ENCODE measurements at places on chromosomes 5 and 9. TPM values are rescaled to one million over a fixed set of nuclear protein-coding genes. Genes with fewer than 3 reads are reported as not detected.

- no peak overlapping the region for H3K4me3 ChIP-seq
- H3K27ac ChIP-seq, result no peak overlapping the region
- DNase-seq, result peak; percentile 81
These were observed 40.2 kb upstream of the TRIM32 start for GRCh38 chr9:116646661-116647514.

GRCh38 chr9:36961561-36962325, 72.3 kb downstream of the PAX5 start:
- no peaks in the 10 kb centered on the region for H3K27me3 ChIP-seq
- H3K36me3 ChIP-seq, result no peaks in the 10 kb centered on the region
- no peaks in the 10 kb centered on the region for H3K4me1 ChIP-seq
- H3K4me3 ChIP-seq, result no peak overlapping the region
- DNase-seq, result no peak

DNA sequence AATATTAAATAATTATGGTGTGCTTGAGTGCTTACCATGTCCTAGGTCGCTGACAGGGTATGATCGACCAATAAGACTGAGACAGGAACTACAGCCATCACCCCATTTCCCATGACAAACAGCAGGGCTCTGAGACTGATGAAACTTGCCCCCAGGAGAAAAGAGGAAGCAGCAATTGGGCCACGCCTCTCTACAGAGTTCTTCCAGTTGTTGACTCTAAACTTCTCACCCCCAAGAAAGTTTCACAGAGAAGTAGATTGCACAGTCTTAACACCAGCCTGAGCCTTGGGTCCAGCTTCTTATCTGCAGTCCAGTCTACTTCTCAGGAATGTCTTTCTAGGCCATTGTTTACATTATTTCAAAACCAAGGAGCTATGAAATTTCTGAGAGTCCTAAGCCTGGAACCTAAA, 182.2 kb upstream of the ANKRD55 start:
- no peaks in the 10 kb centered on the region for H3K36me3 ChIP-seq
- H3K27ac ChIP-seq, result no peak overlapping the region
- no peak overlapping the region for H3K4me3 ChIP-seq
- peaks cover 28% of the 10 kb centered on the region for H3K4me1 ChIP-seq

- H3K27ac ChIP-seq, result no peak overlapping the region
- no peaks in the 10 kb centered on the region for H3K36me3 ChIP-seq
- no peaks in the 10 kb centered on the region for H3K27me3 ChIP-seq
- H3K4me1 ChIP-seq, result no peaks in the 10 kb centered on the region
- H3K4me3 ChIP-seq, result no peak overlapping the region
- no peak for DNase-seq
These were observed 265.5 kb downstream of the NDUFS4 start for GRCh38 chr5:53825926-53826325.

DNA sequence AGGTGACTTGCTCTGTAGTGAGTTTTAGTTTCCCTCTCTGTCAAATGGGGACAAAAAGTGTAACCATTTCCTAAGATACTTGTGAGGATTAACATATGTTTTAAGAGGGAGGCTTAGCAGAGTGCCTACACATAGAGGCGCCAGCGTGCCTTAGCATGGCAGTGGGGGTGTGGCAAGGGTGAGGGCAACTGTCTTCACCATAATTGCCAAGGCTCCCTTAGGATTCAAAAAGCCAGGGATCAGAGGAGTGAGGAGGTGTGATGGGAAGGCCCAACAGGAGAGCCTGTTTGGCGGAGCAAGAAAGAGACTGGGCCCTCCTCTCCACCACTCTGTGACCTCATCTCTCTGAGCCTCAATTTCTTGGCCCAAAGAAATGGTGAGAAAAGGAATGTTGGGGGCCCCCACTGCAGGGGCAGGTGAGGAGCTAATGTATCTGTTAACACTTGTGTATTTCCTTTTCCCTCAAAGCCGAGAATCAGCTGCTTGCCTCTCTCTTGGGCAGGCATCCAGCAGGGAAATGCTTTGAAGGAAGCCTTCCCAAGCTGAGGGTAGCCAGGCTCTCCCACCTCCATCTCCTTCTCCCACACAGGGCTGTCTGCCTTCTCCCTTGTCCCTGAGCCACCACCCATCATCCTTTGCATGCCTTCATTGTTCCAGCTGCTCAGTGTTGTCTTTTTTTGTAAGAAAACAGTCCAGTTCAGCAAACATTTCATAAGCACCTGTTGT, 76.0 kb downstream of the DAB2IP start:
- H3K27ac ChIP-seq, result no peak overlapping the region
- no peaks in the 10 kb centered on the region for H3K36me3 ChIP-seq
- H3K4me3 ChIP-seq, result no peak overlapping the region
- no peak for DNase-seq
- no peaks in the 10 kb centered on the region for H3K27me3 ChIP-seq
- H3K4me1 ChIP-seq, result no peaks in the 10 kb centered on the region

DNA sequence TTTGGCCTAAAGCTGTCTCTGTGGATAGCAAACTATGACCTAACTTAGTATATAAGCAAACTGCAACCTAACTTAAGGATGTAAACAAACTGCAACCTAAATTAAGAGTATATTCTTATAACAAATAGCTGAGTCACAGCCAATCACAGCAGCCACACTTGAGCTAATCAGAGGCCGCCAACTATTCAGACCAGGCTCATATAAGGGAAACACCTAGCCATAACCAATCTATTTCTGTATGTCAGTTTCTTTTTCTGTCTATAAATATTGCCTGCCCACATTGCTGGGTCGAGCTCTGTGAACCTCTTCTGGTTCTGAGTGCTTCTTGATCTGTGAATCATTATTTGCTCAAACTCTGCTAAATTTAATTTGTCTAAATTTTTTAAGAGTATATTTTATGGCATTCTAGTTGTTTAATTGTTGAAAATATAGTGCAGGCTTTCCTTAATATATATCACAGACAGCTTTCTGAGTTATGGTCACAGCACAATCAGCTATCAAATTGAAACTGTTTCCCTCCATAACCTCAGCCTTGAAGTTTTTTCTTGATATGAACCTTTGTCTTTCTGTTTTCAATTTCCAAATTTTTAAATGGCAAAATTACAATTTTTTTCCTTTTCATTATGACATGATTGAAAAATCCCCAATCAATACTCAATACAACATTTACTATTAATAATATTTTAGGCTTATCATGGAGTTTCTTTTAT, 327.1 kb upstream of the NUDT12 start:
- H3K4me1 ChIP-seq, result no peaks in the 10 kb centered on the region
- DNase-seq, result no peak
- H3K27ac ChIP-seq, result no peak overlapping the region
- no peaks in the 10 kb centered on the region for H3K27me3 ChIP-seq
- no peaks in the 10 kb centered on the region for H3K36me3 ChIP-seq
- H3K4me3 ChIP-seq, result no peak overlapping the region

GRCh38 chr5:41908374-41909079, 4.4 kb downstream of the RIMOC1 start:
- H3K4me3 ChIP-seq, result no peak overlapping the region
- H3K27me3 ChIP-seq, result no peaks in the 10 kb centered on the region
- peaks cover 6% of the 10 kb centered on the region for H3K4me1 ChIP-seq
- no peak overlapping the region for H3K27ac ChIP-seq
- H3K36me3 ChIP-seq, result peaks cover 55% of the 10 kb centered on the region

GRCh38 chr5:56725711-56726411, 89.5 kb upstream of the MAP3K1 start:
- no peaks in the 10 kb centered on the region for H3K36me3 ChIP-seq
- H3K4me3 ChIP-seq, result no peak overlapping the region
- no peaks in the 10 kb centered on the region for H3K4me1 ChIP-seq
- H3K27me3 ChIP-seq, result no peaks in the 10 kb centered on the region
- no peak for DNase-seq

GRCh38 chr5:143583409-143583808, 179.9 kb upstream of the NR3C1 start:
- DNase-seq, result no peak
- no peak overlapping the region for H3K4me3 ChIP-seq
- H3K27me3 ChIP-seq, result no peaks in the 10 kb centered on the region
- H3K4me1 ChIP-seq, result peaks cover 4% of the 10 kb centered on the region
- no peaks in the 10 kb centered on the region for H3K36me3 ChIP-seq
- no peak overlapping the region for H3K27ac ChIP-seq

DNA sequence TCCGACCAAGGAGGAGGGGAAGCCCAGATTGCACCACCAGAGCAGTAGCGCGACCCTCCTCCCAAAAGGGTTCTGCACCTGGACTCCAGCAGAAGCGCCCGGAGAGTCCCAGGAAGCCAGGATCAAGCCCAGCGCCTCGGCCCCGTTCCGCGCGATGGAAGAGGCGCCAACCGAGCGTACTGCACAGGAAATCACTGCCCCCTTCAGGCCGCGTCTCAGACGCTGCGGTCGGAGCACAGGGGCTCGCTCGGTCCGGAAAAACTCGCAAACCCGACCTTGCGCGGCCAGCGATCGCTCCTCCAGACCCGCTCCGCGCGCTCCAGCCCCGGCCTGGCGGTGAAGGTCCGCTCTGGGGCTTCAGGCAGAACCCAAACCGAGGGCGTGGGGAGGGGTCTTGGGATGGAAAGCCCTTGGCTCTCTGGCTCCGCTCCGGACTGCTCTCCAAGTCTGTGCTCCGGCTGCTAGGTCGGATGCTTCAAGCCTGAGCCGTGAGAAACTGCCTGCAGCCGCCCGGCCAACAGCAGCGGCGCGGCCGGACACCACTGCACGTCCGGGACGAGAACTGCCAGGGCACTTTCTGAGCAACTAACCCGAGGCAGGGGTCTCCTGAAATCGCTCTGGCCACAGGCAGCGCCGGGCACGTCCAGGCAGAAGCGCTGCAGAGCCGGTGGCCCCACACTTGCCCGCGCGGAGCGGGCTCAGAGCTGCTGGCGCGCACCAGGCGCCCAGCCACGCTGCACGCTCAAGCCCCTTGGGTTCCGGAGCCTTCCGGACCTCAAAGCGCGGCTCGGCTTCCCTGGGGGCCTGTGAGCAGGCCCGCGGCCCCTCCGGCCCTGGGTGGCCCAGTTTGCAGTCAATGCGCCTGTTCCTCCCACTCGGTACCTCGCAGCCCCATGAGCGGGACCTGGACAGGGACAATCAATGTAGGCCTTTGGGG, 1.3 kb downstream of the GABBR2 start:
- H3K36me3 ChIP-seq, result no peaks in the 10 kb centered on the region
- peak; percentile 57 for DNase-seq
- peaks cover 88% of the 10 kb centered on the region for H3K27me3 ChIP-seq
- no peak overlapping the region for H3K4me3 ChIP-seq
- no peak overlapping the region for H3K27ac ChIP-seq
- no peaks in the 10 kb centered on the region for H3K4me1 ChIP-seq

DNA sequence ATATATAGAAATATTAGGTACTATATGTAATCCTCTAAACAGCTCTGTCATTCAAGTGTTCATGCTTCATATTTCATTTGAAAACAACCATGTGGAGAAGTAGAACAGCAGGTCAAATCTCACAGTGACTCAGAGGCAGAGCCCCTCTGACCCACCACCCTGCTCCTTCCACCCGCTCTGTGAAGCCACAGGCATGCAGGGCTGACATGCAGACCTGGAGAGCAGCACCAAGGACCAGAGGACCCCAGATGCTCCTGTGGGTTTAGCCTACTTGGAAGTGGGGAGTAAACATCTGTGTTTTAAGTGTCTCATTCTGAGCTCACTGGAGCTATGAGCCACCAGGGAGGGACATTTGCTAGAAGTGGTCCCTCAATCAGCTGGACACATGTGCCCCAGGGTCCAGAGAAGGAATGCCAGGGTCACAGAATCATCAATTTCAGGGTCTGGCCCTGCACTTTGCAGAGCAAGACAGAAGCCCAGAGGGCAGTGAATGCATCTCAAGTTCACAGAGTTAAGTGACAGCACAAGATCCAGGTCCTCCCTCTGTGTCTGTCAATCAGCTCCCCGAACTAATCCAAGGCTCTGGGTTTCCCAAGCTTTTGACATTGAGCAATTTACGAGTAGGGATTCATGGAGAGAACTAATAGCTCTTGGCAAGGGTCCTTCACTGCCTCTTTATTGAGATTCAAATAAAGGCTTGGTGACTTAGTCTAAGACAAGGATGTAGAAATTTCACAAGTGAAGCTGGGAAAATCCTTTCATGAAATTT, 441.1 kb downstream of the SEMA5A start:
- H3K27me3 ChIP-seq, result no peaks in the 10 kb centered on the region
- no peak overlapping the region for H3K27ac ChIP-seq
- no peaks in the 10 kb centered on the region for H3K36me3 ChIP-seq
- no peaks in the 10 kb centered on the region for H3K4me1 ChIP-seq
- no peak overlapping the region for H3K4me3 ChIP-seq

DNA sequence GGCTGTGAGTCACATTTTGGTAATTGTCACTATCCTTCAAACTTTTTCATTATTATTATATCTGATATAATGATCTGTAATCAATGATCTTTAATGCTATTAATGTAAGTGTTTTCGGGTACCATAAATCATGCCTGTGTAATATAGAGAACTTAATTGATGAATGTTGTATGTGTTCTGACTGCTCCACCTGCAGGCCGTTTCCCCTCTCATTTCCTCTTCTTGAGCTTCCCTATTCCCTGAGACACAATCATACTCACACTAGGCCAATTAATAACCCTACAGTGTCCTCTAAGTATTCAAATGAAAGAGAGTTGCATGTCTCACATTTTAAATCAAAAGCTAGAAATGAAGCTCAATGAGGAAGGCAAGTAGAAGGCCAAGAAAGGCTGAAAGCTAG, 420.9 kb upstream of the SGCD start:
- no peaks in the 10 kb centered on the region for H3K4me1 ChIP-seq
- H3K27ac ChIP-seq, result no peak overlapping the region
- H3K4me3 ChIP-seq, result no peak overlapping the region
- no peaks in the 10 kb centered on the region for H3K36me3 ChIP-seq
- DNase-seq, result peak; percentile 1

DNA sequence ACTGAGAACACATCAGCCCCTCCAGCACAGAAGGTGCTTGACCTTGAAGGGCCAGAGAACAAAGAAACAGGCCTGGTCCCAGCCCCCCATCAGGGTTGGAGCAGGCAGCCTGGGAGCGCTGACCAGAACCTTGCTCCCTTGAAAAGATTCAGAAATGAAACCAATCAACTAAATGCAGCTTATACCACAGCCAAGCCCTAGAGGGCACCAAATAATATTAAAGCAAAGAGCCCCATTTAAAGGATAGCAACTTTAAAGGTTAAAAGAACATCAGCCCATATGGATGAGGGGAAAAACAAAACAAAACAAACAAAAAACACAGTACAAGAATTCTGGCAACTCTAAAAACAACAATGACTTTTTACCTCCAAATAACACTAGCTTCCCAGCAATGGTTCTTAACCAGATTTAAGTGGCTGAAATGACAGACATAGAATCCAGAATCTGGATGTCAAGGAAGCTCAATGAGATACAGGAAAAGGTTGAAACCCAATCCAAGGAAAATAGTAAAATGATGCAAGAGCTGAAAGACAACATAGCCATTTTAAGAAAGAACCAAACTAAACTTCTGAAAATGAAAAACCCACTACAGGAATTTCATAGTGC, 471.9 kb downstream of the MTRR start:
- H3K36me3 ChIP-seq, result no peaks in the 10 kb centered on the region
- DNase-seq, result peak; percentile 9
- H3K27ac ChIP-seq, result no peak overlapping the region
- H3K4me3 ChIP-seq, result no peak overlapping the region
- H3K4me1 ChIP-seq, result no peaks in the 10 kb centered on the region
- no peaks in the 10 kb centered on the region for H3K27me3 ChIP-seq

MTAP gene
- total RNA-seq, result 45.7 TPM

SPATA31D3 gene
- total RNA-seq, result not detected

RETREG1 gene
- total RNA-seq, result 5.7 TPM

FBLL1 gene
- 1.0 TPM for total RNA-seq

MAMDC4 gene
- 7.9 TPM for total RNA-seq
